Stimulated activated CD8-positive, alpha-beta memory T cell treated with anti-CD3 and anti-CD28 coated beads, Interleukin-4, amount 100 ng/mL, for 1 hour (primary cell): ENCODE measurements at places on chromosomes 16 and 17.

GRCh38 chr17:4899341-4900230 is at the start of gene C17orf107:
Gene C17orf107 (plus strand): TSS chr17:4899536. CDS start chr17:4899763, 227 bp downstream.
- DNase-seq: peak; percentile 89

DNA sequence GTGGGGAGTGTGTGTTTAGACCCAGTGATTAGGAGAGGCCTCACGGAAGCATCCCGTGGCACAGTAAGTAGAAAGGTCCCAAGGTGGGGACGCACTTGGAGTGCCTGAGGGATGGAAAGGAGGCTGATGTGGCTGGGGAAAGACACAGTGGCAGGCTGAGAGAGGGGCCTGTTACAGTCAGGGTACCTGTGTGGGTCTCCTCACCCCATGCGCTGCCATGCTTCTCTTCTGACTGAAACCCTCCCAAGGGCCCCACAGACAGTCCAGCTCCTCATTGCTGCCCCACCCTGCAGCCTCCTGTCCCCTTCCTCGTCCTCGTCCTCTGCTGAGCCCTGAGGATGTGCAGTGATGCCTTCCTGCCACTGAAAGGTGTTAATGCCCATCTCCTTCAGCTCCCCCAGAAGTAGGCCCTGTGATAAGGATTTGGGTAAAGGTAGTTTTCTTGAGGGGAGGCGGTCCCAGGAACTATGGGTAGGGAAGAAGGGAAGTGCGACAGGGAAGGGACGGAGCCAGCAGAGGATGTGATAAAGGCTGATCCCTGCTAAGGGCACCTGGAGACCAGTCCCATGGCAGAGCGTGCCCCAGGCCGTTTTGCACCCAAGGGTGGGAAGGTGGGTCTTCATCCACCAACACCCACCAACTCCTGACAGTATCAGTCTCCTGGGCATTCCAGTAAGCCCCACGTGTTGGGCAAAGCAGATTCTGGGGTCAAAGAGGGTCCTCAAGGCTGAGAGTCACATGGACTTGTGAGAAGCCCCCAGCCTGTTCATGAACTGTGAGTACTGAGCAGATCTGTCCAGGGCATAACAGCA is 237.2 kb downstream of the GSG1L start:
- no peak for DNase-seq

DNA sequence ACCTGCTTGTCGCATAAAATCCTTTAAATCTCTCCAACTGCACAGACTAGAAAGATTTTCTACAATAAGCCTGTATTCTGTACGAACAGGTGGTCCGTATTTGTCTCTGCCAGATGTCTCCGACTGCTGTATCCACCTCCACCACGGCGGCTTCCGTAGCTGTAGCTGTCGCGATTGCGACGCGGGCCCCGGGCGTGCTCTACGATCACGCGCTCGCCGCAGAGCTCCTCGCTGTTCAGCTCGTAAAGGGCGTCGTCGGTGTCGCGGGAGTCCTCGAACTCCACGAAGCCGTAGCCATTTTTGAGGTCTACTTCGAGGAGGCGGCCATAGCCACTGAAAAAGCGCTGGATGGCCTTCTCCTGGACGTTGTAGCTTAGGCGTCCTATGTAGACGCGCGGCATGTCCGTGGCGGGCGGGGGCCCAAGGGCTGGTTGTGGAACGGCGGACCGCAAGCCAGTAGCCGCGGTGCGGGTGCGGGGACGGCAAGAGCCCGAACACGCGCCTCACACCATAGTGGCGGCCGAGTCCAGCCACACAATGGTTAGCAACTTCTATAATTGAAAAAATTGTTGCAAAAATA is 36.1 kb downstream of the ZNF624 start:
- DNase-seq: no peak

GRCh38 chr16:22424161-22424937 is 49.9 kb upstream of the CDR2 start:
- DNase-seq: no peak
